ENCODE measurements at places on chromosomes 6 and 20. TPM values are rescaled to one million over a fixed set of nuclear protein-coding genes. Genes with fewer than 3 reads are reported as not detected.

Gene CITED2
- 336 TPM for total RNA-seq

Gene HLA-B
- total RNA-seq: 377 TPM

Gene TRAPPC3L
- 0.11 TPM for total RNA-seq

Gene ZFP57
- not detected for total RNA-seq

Gene SPATS1
- total RNA-seq: not detected

Gene PXT1
- total RNA-seq: not detected

Gene HSPA12B
- total RNA-seq: 0.22 TPM

Gene SCRT2
- total RNA-seq: not detected

Gene KCNK16
- not detected for total RNA-seq

Gene MOCS1
- 22.3 TPM for total RNA-seq

Gene PPP1R16B
- total RNA-seq: not detected

Gene MCCD1
- not detected for total RNA-seq

Gene KCNB1
- 6.1 TPM for total RNA-seq

Gene SPDEF
- not detected for total RNA-seq

Gene CNKSR3
- total RNA-seq: 13.8 TPM

Gene APMAP
- total RNA-seq: 73.7 TPM

Gene CD83
- 1.4 TPM for total RNA-seq

Gene DSP
- total RNA-seq: 1.3 TPM

Gene SLC44A4
- 0.22 TPM for total RNA-seq

Gene CYP39A1
- 8.4 TPM for total RNA-seq

Gene CST5
- not detected for total RNA-seq

Gene SYCP2
- 2.7 TPM for total RNA-seq

Gene NOTCH4
- total RNA-seq: 0.65 TPM

Gene CENPW
- 11.3 TPM for total RNA-seq

Gene CALHM4
- total RNA-seq: not detected

Gene OOEP
- total RNA-seq: 0.43 TPM

Gene CST3
- total RNA-seq: 120 TPM

Gene CLDN20
- not detected for total RNA-seq

Gene SOBP
- 10.4 TPM for total RNA-seq

Gene PHACTR1
- 12.2 TPM for total RNA-seq

Gene GINM1
- 92.1 TPM for total RNA-seq

Gene SGK2
- total RNA-seq: 1.4 TPM
